ENCODE measurements at places on chromosomes 13 and 19.

GRCh38 chr13:33290421-33290965 is 4.9 kb upstream of the STARD13 start:
- DNase-seq, result no peak

GRCh38 chr19:38049105-38049649 is 142.2 kb downstream of the SIPA1L3 start:
- DNase-seq, result peak; percentile 61

GRCh38 chr19:18878858-18879578 is 16.9 kb downstream of the CERS1 start:
- no peak for DNase-seq

- DNase-seq, result no peak
Observed at GRCh38 chr13:113874177-113874576, 10.3 kb upstream of the GAS6 start.

DNA sequence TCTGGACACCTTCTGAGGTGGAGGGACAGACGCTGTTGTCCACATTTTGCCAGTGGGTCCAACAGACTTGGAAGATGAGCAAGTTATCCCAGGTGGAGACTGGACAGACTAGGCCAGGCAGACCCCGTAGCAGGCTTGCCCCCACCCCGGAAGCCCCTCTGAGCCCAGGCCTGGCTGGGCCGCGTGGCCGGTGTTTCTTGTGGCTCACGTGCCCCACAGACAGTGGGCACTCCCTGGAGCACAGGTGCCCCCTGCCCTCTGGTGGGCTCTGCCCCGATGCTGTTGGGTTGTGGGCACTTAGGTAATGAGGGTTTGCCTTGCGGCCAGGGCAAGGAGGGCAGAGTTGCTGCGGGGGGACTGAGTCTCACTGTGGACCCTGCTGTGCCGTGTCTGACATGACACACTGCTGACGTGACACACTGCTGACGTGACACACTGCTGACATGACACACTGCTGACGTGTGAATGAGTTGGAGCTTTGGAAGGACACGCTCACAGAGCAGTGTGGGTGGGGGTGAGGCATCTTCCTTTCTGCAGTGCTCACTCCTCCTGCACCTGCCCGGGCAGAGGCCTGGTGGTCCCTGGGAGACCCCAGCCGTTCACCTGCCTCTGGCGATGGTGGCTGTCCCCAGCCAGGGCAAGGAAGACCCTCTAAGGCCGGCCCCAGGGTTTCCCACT is 25.1 kb downstream of the DOT1L start:
- DNase-seq, result peak; percentile 60

- DNase-seq, result no peak
Observed at GRCh38 chr19:5824751-5825150, 14.8 kb downstream of the FUT6 start.

- DNase-seq, result no peak
Observed at GRCh38 chr19:34181111-34181864, 9.0 kb downstream of the LSM14A start.

DNA sequence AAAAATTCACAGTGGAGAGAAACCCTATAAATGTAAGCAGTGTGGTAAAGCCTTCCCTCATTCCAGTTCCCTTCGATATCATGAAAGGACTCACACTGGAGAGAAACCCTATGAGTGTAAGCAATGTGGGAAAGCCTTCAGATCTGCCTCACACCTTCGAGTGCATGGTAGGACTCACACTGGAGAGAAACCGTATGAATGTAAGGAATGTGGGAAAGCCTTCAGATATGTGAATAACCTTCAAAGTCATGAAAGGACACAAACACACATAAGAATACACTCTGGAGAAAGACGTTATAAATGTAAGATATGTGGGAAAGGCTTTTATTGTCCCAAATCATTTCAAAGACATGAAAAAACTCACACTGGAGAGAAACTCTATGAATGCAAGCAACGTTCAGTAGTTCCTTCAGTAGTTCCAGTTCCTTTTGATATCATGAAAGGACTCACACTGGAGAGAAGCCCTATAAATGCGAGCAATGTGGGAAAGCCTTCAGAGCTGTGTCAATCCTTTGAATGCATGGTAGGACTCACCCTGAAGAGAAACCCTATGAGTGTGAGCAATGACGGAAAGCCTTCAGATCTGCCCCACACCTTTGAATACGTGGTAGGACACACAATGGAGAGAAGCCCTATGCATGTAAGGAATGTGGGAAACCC is 16.1 kb upstream of the ZNF439 start:
- no peak for DNase-seq

DNA sequence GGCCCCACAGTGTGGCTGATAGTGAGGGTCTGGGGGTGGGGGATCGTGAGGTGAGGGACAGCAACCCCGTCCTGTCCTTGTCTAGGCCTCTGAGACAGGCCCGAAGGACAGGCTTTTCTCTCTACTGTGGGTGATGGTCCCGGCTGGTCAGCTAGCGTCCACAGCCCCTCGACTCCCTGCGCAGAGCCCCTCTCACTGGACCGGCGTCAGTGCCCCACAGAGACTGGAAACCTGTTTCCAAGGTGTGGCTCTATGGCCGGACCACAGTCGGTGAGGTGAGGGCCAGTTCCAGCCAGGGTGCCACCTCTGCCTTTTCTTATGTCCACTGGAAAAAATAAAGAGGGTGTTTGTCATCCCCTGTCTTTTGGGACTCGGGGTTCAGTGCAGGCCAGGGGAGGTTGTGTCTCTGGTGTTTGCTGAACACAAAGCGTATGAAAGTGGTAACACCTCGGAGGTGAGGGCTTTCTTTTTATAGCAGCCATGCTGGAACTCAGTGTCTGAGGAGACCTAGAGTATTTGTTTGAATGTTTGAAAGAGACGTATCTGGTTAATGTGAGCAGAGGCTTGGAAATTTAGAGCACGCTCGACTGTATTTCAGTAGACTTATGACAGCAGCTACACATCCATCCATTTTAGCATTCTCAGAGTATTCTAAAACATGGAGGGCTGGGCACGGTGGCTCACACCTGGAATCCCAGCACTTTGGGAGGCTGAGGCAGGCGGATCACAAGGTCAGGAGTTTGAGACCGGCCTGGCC is 22.8 kb downstream of the ATP11A start:
- no peak for DNase-seq

- DNase-seq, result no peak
Observed at GRCh38 chr13:111177921-111178320, 62.8 kb downstream of the ARHGEF7 start.

DNA sequence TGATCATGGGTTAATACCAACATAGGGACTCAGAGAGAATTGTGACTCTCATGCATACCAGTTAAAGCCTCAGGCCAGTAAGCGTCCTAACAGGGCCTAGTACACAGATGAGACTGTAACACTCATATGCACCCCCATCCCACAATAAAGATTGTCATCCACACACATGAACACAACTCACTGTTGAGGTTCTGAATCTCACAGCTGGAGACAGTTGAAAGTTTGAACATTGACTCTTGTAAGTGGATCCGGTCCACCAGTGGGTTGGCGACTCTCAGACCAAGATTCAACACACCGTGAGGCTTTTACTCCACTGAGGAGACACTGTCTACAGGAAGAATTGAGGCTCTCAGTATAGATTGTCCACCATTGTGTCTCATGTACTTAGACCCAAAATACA is 88.1 kb downstream of the ZNF429 start:
- no peak for DNase-seq

GRCh38 chr13:102724923-102725322 is 30.1 kb upstream of the METTL21C start:
- DNase-seq, result no peak

DNA sequence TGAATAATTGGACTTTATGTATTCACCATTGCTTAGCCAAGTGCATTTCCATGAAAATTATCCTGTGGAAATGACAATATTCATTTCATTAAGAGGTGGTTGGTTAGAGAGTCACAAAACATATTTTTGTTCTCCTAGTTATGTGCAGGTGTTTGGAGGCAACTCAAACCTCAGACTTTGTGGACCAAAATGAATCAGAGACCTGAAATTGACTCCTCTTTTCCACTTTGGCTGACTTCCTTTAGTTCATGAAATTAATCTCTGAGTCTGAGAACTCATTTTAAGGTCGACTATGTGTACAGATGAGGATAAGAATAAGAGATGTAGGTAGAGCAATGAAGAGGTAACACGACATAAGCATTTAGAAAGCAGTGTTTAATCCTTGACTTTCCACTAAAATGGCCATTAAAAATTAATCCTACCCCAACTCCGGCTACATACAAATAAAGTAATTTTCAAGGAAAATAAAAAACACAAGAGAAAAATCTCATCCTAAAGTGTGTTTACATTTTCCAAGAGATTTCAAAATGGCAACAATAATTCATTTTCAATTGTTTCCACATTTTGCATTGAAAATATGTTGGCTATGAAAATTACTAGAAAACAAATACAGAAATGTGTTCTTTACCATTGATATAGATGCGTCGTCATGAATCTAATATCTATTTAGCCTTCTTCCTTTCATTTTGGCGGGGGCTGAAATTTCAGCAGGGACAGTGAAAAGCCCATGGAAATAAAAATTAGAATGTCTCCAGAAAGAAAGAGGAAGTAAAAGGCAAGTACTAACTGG is 185.4 kb upstream of the CSNK1A1L start:
- no peak for DNase-seq

- no peak for DNase-seq
Observed at GRCh38 chr13:43981091-43981490, 101.4 kb downstream of the LACC1 start.

- DNase-seq, result no peak
Observed at GRCh38 chr19:406971-407510, 1.9 kb downstream of the C2CD4C start.

DNA sequence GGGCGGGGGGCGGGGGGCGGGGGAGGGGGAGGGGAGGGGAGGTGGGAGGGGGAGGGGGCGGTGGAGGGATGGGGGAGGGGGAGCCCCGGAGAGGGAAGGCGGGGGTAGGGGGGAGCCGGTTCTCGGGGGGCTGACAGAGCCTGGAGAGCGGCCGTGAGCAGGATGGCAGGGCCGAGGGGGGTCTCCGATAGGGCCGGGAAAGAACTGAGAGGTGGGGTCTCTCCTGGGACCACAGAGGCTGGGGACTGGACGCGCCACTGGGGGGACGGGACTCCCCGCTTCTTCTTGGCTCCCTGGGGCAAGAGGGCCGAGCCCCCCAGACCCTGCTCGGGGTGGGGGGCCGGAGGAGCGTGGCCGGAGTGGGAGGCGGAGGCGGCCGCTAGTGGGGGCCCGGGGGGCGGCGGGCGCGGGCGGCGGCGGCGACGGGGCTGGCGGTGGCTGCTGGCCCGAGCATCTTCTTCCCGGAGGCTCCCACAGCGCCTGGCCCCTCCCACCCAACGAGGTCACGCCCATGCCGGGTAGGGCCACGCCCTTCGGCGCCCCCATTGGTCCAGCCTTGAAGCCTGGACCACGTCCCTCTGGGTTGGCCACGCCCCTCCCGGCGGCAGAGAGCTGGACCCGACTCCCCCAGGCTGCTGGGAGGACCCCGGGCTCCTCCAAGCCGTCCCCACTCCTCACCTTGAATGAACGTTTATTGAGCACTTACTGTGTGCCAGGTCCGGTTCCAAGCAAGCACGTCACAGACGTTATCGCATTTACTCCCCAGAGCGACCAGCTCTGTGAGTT is at the start of gene NOVA2:
NOVA2 (minus strand) TSS at position 313 of the 786 bp plus-strand sequence. CDS start 514 bp downstream, outside the sequence.
- peak; percentile 69 for DNase-seq

- DNase-seq, result no peak
Observed at GRCh38 chr13:104584481-104584880, 1518.3 kb upstream of the SLC10A2 start.

- no peak for DNase-seq
Observed at GRCh38 chr19:8355631-8356402, 8.1 kb upstream of the ANGPTL4 start.

DNA sequence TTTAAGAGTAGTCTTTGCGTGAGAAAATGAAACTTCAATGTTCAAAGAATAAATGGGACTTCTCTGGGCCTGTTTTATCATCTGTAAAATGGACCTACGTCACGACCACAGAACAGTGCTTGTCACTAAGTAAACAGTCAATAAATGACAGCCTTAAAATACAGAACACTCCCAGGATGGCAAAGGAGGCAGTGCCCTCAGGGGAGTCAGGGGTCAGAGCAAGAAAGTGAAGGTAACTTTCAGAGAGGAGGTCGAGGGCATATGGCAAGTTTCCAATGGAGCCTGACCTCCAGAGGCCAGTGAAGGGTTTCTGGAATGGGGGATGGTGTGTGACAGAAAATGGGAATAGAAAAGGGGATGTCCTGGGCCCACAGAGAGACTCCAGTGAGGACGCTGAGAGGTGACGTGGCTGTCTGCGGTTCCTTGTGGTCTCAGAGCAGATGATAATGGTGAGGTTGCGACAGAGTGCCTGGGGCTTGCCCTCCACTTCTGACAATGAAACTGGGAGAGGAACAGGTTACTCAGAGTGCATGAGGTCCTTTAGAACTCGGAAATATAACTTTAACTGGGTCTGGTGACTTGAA is 91.8 kb downstream of the UBL3 start:
- peak; percentile 77 for DNase-seq

DNA sequence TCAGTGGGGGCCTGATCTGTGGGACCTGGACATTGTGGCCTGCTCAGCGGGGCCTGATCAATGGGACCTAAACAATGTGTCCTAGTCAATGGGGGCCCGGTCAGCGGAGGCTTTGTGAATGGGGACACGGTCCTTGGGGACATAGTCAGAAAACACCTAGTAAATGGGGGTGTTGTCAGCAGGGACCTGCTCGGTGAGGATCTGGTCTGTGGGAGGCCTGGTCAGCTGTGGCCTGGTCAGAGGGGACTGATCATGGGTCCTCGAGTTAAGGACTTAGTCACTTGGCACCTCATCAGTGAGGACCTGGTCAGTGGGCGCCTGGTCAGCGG is 44.5 kb upstream of the TPM4 start:
- DNase-seq, result no peak

- DNase-seq, result no peak
Observed at GRCh38 chr19:42024622-42025111, 30.6 kb upstream of the ATP1A3 start.

- DNase-seq, result no peak
Observed at GRCh38 chr19:4319067-4319718, 14.8 kb downstream of the FSD1 start.

- DNase-seq, result no peak
Observed at GRCh38 chr19:44573183-44573582, 40.2 kb upstream of the IGSF23 start.

DNA sequence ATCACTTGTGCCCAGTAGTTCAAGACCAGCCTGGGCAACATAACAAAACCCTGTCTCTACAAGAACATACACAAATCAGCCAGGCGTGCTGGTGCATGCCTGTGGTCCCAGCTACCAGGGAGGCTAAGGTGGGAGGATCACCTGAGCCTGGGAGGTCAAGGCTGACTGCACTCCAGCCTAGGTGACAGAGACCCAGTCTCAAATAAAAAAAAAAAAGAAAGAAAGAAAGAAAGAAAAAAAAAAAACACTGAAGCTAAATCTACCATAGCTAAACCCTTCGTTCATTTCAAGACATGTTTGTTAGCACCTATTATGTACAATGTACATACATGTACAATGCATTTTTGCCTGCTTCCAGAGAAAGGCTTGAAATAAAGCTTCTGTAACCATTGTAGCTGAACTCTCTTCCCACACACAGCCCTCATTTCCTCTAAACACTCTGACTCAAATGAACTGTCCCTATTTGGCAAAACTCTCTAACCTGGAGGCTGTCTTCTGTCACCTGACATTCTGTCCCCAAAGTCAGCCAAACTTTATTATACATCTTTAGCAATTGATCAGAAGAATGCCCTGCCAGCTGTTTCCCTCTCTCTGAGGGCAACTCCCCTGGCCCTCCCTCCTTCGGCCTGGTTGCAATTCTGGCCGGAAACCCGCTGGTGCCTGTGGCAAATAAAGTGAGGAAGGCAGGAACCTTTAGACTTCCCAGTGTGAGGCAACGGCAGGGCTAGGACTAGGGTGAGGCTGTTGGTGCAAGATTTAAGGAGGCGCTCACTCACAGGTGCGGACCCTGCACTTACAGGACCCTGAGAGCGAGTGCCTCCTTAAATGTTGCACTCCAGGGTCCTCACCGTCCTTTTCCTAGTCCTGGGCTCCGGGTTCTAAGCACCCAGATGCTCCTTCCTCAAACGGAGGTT is 1.8 kb downstream of the ETHE1 start:
- DNase-seq, result peak; percentile 38

- DNase-seq, result no peak
Observed at GRCh38 chr13:106685143-106685542, 117.2 kb upstream of the ARGLU1 start.
